Choroid plexus epithelial cell (primary cell): ENCODE measurements at places on chromosomes 6 and 20.

GRCh38 chr6:26285143-26286134 lies 79.6 kb upstream of the BTN3A2 start:
- DNase-seq, result peak; percentile 99

DNA sequence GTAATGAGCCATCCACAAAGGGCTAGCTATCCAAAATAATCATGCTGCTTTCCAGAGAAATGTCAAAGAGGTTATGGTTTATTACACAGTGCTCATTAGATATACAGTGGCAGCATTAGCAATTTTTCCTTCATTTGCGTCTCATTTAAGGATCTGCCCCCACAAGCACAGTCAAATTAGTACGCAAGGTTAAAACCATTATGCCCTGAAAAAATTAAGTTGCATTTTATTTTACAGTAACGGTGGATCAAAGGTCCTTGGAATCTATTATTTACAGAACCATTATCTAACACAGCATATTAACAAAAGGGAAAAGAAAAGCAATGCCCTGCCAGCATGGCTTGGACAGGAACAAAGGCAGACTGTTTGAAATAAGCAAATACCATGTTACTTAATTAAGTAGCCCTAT lies 144.8 kb downstream of the PDSS2 start:
- no peak for DNase-seq

GRCh38 chr6:161915456-161915964 lies 641.6 kb upstream of the AGPAT4 start:
- no peak for DNase-seq

DNA sequence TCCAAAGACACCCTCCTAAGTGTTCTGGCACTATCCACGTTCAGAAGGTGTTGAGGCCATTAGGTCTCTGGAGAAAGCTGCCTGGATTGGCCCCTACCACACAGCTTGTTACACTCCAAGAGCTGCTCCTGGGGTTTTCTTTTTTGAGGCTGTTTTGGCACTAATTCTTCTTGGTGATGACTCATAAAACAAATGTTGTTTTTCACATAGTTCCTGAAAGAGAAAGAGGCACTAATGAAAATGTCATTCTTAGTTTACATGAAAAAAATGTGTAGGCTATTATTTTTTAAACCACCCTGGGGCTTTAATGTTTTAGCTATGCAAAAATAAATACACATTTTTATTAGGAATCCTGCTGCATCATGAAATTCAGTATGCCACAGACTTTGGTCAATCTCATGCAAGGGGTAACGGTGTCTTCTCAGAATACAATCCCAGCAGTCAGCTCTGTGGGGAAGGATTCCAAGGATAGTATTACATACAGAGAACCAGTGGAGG lies 38.1 kb downstream of the TBPL1 start:
- peak; percentile 83 for DNase-seq

- DNase-seq, result peak; percentile 33
Observed at GRCh38 chr20:10336959-10337729, 96.9 kb downstream of the MKKS start.

DNA sequence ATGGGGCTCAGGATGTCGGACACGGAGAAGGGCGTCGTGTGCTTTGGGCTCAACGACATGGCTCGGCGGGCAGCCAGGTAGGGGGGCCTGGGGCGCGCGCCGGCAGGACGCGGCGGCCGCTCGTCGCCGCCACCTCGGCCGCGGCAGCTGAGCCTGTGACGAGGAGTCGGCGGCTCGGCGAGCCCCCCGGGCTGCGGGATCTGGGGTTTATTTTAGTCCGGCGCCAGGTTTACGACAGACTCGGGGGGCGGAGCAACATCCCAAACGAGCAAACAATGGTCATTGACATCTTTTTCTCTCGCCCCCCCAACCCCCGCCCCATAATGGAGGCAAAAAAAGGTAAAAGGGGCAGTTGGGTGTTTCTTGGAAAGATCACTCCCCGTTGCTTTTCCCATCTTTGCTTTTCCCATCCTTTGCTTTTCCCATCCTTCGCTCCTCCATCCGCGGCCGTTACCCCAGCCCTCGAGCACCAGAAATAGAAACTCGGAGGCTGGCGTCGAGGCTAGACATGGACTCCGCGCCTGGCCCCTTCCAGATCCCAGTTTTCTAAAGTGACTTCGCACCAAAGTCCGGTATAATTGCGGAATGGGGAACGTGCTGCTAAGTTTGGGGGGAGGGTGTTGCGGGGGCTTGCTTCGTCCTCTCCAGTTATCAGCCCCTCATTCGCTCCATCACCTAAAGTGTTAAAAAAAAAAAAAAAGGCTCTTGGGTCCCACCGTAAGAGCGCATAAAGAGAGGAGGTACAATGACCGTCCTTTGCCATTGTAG lies at the start of gene NKX2-4:
Gene NKX2-4, minus strand, starts transcription at position 186 of the 768 bp plus-strand sequence. Its CDS starts 127 bp downstream, at position 59.
- no peak for DNase-seq

DNA sequence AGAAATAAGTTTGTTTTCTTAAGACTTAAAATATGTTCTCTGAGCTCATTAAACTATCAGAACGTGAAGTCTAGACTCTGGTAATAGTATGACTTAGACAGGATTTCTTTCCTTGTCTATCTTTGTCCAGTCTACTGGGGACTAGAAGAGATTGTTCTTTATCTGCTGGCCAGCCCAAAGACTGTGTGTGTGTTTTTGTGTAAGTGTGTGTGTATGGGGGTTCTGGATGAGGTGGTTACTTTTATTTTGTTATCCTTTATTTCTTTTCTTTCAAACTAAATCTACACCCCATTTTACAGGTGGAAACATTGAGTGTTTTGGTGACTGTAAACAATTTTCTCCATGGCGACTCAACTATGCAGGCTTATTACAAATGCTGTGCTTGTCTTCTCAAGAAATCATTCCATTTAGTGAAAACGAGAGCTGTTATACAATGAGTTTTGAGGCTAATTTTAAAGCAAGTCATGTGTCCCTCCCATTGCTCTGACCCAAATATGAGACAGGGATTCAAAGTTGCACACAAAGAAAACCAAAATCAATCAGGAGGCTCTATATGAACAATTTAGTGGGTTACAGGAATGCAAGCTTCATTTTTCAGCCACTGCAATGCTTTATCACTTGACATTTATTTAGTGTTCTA lies 97.6 kb downstream of the ELOVL5 start:
- no peak for DNase-seq

DNA sequence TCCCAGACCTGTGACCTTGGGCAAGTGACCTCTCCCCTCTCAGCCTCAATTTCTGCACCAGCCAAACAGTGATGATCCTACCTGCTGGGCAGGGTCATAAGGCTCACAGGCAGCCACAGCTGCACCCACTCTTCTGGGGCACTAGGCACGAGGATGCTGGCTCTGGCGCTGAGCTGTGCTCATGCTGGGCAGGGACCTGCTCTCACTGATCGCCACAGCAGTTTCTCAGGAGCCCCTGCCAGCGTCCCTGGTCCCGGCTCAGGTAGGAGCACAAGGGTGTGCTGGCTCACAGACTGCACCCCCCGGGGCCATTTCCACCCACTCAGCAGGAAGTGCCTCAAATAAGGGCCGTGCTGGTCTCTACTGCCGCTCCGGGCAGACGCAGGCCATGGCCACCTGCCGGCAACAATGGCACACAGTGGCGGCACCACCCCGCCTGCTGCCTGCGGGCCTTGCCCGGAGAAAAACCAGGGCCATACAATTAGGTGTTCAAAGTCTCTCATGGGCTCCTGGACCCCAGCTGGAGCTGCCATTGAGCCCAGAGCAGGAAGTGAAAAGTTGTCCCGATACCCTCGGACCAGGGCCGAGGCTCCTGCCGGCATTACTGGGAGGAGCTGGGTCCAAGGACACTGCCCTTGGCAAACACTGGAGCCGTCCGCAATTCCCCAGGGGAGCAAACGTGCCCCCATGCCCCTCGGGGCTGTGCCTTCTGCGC lies 4.6 kb upstream of the CABLES2 start:
- no peak for DNase-seq

GRCh38 chr6:166005401-166005943 lies 162.2 kb downstream of the TBXT start:
- DNase-seq, result peak; percentile 71

DNA sequence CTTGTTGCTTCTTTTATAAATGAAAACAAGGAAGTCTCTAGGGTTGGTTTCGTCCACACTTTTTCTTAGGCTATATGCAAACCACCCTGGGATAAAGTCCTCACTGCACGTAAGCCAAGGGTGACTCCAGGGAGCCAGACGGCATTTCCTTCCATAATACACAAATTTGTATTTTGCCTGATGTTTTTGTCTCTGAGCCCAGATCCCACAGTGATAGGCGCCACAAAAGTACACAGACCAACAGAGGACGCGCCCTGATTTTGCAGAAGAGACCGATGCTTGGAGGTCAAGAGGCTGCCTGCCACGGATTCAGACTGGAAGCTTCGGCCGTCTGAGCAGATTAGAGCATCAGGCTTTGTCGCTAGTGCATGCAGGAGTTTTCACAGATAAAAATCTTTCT lies 22.8 kb downstream of the FOXQ1 start:
- DNase-seq, result no peak

GRCh38 chr6:334536-335510 lies 42.5 kb downstream of the DUSP22 start:
- no peak for DNase-seq

DNA sequence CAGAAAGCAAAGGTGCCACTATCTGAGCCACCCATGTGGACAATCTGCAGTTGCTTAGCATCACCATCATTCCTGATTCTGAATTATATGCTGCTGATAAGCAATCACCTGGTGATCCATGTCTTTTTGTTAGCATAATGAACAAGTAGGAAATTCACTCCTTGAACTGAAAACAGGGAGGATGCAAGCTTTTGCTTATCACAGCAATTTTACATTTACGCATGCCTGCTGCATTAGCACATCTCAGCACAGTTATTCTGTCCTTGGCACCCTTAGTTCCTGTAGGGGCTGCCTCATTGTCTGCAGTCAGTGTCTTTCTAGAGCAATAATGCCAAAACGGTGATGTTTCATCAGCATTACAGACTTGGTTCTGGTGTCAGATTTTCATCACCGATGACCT lies 162.6 kb downstream of the KIF16B start:
- no peak for DNase-seq

- DNase-seq, result peak; percentile 92
Observed at GRCh38 chr20:49510562-49511122, 28.2 kb upstream of the KCNB1 start.

DNA sequence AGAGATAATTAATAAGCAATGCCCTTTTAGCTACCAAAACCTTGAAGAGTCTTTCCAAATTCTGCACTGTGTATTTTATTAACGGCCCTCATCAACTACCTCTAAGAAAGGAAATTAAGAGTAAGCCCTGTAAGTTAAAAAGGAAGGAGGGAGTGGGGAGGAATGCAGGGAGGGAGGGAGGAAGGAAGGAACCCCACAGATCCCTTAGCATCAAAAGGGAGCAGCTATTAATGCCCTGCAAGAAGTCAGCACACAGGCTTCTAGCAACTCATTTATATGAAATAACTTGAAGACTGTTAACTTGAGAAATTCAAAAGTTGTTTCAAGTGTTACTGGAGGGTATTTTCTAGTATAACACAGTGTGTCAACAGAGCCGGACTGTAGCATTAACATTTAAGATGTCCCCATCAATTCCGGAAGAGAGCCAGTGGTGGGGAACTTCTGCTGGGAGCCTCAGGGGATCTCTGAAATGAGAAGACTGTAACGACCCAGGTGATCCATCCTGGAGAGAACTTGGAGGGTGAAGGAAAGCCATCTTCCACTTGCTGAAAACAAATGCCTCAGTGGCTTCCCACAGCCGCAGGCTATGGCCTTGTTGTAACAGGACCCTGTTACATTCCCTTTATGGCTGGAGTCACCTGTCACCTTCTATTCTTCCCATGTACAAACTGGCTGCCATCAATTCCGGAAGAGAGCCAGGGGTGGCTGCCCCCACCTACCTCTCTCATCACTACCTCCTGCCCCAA lies 33.2 kb downstream of the SLC22A23 start:
- DNase-seq, result no peak

GRCh38 chr6:167394339-167394738 lies 69.5 kb downstream of the TTLL2 start:
- no peak for DNase-seq
